SHP77 treated with DMSO at 0.1 percent for 48 hours (cell line): ENCODE measurements at places on chromosomes 13 and 19.

DNA sequence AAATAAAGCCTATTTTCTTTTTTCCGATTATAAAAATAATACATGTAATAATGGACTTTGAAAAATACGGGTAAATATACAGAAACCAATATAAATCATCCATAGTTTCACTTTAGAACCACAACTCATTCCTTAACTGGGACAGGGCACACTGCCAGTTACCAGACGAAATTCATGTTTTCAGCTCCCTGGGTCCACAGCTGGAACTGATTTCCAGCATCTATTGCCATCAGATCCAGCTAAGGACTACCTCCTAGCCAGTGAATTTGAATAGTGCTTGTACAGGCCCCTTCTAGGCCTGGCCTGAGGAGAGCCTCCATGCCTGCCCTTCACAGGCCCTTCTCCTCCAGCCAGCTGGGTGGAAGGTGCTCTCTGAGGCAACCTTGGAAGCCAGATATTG, 30.0 kb upstream of the ATP12A start:
- no peak for DNase-seq

GRCh38 chr13:109533350-109533749, 253.0 kb downstream of the IRS2 start:
- DNase-seq = no peak

DNA sequence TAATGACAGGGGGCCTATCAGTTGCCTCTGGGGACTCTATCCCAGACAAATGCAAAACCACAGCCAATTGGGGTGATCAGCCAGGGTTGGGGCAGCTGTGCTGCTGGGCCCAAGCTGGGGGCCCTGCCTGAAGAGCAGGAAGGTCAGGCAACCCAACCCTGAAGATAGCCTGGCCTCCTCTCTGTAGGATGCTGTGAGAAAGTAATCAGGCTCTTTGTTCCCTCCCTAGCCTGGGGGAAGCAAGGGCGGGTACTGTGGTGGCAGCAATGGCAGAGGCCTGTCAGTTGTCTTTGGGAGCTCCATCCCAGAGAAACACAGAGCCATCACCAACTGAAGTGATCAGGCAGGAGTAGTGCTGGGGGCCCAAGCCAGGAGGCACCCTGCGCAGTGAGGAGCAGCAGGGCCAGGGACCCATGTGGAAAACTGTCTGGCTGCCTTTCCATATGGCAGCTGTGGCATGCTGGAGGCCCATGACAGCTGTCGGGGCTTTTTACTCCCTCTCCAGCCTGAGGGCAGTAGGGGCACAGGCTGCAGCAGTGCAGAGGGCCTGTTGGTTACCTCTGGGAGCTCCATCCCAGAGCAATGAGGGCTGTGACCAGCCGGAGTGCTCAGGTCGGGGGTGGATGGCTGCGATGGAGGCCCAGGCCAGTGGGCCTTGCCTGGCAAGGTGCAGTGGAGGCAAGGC, 73.6 kb upstream of the ATP12A start:
- no peak for DNase-seq

DNA sequence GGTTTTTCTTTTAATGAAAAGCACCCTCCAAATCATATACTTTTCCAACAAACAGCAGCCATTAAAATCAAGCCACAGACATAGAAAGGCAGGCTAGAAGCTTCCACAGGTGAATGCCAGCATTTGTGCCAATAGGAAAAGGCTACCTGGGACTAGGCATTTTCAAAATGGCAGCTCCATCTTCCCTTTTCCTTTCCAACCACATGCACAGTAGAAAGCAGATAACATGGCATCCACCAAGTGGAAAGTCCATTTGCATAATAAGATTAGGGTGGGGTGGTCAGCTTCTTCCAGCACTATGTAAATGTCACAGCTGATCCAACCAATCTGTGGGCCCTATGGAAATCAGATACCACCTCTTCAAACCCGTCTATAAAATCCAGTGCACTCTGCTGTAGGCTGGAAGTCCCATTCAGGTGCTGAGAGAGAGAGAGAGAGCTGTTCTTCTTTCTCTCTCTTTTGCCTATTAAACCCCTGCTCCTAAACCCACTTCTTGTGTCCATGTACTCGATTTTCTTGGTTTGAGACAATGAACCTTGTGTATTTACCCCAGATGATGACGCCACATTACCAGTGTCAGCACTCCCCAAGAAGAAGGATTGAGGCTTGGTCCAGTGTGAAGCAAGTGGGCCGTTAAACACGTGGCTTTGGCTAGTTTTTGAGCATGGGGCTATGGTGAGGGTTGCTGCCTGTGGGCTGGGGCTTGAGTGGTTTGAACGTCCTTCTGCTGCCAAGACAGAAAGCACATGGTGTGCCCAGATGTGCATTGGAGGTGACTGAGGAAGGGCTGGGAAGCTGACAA, 24.2 kb upstream of the IGFL1 start:
- no peak for DNase-seq
